ENCODE measurements at places on chromosomes 1 and 21.

DNA sequence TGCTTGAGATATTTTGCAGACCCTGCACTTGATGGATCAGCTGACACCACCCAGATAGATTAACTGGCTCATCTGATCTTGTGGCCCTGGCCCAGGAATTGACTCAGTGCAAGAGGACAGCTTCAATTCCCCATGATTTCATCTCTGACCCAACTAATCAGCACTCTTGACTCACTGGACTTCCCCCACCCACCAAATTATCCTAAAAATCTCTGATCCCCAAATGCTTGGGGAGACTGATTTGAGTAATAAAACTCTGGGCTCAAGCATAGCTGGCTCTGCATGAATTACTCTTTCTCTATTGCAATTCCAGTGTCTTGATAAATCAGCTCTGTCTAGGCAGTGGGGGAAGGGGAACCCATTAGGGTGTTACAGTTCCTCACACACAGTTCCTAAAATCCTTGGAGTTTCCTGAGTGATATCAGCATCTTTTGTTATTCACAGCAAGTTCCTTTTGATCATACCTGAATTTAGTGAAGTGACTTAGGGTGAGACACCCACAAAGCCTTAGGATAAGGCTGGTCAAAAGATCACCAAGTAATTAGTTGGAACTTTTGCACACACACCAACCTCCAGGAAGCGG is 104.2 kb downstream of the COP1 start:
- no peak for DNase-seq

DNA sequence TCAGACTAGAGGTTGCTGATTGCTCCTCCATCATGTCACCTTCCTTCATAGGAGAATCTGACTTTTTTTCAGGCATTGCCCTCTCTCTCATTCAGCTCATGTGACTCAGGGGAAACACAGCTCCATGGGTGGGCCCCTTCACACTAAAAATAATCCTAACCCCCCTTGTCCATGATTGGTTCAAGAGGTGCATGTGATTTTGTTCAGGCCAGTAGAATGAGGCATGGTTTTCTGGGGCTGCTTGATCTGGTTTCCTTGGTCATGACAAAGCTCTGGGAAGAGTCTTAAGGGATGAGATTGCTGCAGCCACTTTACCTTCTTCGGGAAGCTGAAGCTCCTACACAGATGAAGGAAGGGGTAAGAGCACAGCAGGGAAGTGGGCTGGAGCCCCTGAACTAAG is 56.3 kb downstream of the SPAG17 start:
- DNase-seq, result no peak

DNA sequence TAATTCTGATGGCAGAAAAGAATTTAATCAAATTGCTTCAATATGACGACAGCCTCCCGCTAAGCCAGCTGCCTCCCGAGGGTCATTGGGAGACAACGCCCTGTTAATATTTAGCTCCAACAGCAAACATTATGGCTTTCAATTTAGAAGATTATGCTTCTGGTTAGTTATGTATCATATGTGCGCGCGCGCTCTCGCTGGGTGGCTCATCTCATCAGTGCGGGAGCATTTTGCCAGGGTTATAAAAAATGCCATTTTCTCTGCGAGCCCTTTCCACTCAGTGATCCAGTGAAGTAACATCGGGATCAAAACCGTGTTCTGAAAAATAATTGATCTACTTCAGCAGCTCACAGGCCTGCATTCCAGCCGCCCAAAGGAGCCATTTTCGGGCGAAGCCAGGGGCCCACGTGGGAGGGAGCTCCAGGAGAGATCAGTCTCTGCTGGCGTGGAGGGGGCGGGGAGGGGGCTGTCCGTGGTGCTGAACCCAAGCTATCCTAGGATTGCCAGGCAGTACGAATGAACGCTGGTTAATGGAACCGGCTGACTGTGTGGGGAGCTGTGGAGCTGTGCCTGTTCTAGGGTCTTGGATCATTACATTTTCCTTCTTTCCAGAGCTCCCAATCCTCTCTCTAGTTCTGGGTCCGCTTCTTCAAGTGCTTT is 219.1 kb upstream of the ZC3H12A start:
- DNase-seq, result peak; percentile 88

DNA sequence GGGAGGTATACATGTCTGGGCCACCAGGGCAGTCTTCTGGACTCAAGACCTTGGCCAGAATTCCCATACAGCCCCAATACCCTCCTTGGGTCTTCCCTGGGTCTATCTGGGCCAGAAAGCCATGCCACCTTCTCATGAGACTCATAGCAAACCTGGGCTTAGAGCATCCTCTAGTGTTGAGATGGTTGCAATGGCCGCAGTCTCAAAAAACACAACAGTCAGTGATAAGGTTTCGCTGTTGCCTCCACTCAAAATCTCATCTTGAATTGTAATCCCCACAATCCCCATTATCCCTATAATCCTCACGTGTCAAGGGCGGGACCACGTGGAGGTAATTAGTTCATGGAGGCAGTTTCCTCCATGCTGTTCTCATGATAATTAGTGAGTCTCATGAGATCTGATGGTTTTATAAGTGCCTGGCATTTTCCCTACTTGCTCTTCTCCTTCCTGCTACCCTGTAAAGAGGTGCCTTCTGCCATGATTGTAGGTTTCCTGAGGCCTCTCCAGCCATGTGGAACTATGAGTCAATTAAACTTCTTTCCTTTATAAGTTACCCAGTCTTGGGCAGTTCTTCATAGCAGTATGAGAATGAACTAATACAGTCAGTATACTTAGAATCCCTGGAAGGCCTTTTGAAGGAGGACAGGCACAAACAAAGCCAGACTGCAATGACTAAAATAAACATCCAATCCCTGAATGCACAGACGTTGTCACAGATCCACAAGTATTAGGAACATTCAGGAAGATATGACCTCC is 77.0 kb downstream of the CTH start:
- peak; percentile 54 for DNase-seq

- DNase-seq, result no peak
Measured at GRCh38 chr1:65844821-65845534, 52.3 kb downstream of the PDE4B start.

Data from eye (tissue), 1 donor.